IPS-NIHi11 (cell line): ENCODE measurements at places on chromosomes 7 and 10.
A peak's percentile ranks its signal among the peaks of the same experiment; 100 is the strongest.

GRCh38 chr7:125644109-125644508 is 714.5 kb upstream of the POT1 start:
- no peak for DNase-seq

DNA sequence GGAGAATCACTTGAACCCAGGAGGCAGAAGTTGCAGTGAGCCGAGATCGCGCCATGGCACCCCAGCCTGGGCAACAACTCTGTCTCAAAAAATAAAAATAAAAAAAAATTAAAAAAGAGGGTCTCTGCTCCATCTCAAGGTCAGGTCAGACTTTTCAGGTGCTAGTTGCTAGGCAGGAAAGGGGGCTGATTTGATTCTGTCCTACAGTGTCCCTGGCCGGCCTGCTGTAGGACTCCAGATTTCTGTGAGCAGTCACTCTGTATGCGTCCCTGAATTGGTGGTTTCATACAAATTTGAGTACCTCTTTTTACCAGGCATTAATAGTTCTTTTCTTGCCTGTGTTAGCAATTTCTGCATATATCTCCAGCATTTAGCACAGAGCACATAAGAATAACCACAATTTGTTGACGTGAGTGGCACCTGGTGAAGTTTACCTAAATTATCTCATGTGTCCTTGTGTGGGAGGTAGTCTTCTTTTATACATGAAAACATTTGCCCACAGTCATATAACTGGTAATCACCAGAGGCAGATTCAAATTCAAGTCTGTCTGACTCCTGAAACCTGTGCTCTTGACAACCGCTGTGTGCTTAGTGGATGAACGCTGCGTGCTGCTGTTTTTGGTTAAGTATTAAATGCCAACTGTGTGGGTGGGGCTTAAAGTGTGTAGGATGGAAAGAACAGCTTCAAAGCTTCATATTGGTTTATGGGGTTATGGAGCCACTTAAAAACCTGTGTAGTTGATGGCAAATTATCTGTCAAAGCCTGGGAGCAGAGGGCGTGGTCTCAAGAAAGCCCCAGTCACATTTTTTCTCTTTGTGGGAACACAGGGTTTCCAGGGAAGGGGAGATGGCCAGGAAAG is 3.2 kb upstream of the ZNF775 start:
- no peak for DNase-seq

GRCh38 chr10:132932461-132933307 is 9.7 kb downstream of the CFAP46 start:
- peak; percentile 3 for DNase-seq

DNA sequence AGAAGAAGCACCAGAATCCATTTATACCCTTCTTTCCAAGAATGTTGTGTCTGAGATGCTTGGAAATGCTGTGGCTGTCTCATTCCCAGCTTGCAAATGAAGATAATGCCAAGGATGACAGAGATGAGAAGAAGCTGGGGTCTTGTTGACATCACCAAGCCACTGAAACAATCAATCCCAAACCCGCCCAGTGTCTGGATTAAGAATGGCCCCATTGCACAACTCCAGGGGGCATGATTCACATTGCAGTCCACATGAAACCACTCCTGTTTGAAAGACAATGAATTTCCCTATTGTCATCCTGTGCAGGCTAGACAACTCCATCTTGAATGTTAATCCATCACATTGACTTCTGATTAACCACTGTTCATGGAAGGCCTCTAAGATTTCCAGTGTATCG is 28.6 kb downstream of the SORBS1 start:
- no peak for DNase-seq

- no peak for DNase-seq
Measured at GRCh38 chr7:158740013-158740656, 35.5 kb upstream of the NCAPG2 start.

DNA sequence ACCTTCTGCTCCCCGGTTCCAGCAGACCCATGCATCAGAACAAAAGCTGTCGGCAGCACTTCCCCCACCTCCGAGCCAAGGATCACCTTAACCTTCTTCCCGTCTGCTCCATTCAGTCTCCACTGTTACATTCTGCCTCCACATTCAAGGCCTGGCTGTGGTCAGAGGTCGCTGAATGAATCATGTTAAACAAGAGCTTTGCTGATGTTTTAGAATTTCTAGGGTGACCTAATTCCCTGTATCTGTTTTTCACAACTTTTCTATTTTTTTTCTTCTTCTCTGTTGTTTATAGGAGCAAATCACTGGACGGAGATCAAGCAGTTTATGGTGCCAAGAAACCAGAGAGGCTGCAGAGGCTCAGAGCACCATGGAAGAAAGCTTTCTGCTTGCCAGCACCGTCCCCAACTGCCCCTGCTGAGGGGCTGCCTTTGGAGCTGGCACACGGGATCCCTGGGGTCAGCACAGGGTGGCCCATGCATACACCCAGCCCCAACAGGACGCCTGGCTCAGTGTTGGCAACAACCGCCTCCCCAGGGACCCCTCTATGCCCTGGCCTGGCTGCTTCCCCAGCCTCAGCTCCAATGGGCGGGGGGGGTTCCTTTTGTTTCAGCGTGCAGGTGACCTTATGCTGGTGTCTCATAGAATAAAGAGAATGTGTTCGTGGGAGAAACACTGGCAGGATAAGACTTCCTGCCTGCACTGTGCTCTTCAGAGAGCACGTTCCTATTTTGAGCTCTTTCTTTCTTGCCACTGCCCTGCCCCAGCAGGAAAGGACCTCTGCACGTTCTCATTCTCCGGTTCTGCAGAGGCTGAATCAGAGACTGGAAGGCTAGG is 182.7 kb upstream of the LYZL2 start:
- DNase-seq = no peak

DNA sequence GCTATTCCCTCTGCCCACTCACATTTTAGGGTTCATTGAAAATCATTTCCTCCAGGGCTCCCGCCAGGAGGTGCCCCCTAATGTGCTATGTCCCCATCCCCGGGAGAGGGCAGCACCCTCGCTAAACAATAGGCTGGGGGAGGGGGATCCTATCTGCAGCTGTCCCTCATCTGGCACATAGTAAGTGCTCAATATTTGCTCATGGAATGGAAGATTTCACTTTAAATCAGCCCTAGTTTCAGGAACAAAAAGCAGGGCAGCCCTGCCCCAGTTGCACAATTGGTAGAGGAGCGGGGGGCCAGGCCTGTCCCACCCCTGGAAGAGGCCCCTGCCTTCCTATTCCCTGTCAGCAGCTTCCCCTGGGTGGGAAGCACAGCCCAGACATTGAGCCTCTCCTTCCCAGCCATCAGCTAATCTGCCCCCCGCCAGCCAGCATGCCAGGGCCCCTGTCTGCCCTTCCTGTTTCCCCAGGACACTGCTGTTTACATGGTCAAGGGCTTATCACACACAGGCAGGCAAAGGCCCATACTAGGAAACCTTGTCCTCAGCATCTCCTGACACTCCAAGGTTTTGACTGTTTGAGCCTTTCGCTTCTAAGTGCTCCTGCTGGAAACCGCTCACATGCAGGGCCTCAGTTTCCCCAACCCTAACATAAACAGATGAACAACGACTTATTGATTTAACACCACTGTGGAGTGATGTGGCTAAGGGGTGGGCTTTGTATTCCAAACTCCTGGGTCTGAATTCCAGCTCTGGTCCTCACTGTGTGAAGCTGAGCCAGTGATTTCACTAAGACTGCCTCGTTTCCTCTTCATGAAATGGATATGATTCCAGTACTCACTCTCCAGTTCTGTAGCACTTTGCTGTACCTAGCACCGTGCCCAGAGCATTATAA is 130.7 kb upstream of the ZMIZ1 start:
- no peak for DNase-seq

GRCh38 chr7:39526666-39527065 is 39.5 kb upstream of the YAE1 start:
- no peak for DNase-seq

DNA sequence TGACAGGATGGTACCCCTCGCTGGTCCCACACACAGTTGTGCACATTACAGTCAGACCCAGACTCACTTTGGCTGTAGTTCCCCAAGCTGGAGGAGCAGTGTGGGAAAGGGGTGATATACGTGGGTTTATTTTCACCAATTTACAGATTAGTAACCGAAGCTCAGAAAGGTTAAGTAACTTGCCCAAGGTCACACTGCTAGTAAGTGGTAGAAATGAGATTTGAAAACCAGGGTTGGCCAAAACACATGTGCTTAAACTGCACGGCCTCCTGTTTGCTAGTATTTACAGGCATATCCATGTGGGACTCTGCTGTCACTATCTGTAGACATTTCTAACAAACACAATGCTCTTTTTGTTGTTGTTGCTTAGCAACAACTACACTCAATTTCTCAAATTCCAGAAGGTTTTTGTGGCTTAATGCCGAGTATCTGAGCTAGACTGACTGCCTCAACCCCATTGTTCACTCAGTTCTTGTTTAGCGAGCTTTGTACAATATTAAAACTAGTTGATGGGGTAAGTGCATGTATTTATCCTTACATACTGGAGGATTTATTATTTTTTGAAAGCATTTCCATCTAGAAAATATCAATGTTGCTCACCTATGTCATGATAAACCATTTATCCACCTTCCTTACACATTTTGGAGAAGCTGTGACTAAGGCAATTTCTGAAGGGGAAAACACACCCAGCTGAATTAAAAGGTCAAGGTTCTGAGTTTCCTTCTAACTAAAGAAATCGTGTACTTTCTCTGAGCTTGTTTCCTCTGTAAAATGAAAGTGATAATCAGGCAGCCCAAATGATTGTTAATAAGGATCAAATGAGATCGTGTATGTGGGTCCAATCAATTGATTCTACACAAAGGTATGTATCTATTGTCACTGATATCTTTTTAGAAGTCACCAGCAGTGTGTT is 5.3 kb upstream of the TMEM139 start:
- DNase-seq = peak; percentile 24

GRCh38 chr7:157466867-157467261 is 130.1 kb downstream of the DNAJB6 start:
- no peak for DNase-seq

DNA sequence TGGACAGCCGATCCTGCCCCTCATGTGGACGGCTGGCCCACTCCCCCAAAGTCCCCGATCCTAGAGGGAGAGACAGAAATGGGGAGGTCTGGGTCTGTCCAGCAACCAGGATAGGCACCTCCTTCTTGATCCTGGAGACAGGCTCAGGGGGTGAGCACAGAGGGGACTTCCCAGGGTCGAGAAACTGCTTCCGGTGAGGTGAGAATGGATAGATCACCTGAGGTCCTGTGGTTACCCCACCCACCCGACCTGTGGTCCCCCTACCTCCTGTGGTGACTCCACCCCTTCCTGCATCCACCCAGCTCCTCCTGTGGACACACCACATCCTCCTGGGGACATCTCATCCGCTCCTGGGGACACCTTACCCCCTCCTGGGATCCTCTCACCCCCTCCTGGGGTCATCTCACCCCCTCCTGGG is 27.4 kb upstream of the RASGEF1A start:
- DNase-seq = no peak

DNA sequence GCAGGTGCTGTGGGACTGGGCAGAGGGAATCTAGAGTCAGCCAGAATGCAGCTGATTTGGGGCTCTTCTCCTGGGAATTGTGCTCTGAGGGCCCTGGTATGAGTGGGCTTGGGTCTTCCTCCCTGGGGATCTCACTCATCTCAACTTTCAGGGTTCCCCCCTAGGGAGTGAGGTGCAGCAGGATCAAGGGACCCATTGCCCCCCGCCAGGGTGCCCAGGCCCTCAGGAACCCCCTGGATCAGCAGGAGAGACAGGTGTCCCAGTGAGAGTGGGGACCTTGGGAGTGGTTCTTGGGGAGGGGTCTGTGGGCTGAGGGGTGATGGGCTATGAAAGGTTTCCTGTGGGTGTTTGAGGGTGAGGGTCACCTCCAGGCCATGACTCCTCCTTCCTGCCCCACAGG is 17.6 kb upstream of the VOPP1 start:
- DNase-seq = no peak

DNA sequence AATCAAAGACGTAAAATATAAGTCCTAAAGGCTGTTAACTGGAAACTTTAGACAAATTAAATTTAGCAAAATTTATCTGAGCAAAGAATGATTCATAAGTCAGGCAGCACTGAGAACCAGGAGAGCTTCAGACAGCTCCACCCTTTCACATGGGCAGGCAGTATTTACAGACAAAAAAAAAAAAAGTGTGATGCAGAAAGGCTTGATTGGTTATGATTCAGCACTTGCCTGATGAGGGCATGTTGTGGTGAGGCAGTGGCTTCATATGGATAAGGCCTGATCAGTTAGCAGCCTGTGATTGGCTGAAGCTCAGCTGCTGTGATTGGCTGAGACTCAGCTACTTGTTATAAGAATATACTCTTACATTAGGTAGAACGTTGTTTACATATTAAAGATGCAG is 495.4 kb upstream of the POM121L12 start:
- DNase-seq = no peak

- no peak for DNase-seq
Measured at GRCh38 chr10:104252368-104252767, 2.3 kb upstream of the GSTO1 start.
